Stimulated activated CD8-positive, alpha-beta memory T cell treated with anti-CD3 and anti-CD28 coated beads, Interleukin-2, amount 100 ng/mL, for 48 hours (primary cell): ENCODE measurements at places on chromosomes 7 and 10.

DNA sequence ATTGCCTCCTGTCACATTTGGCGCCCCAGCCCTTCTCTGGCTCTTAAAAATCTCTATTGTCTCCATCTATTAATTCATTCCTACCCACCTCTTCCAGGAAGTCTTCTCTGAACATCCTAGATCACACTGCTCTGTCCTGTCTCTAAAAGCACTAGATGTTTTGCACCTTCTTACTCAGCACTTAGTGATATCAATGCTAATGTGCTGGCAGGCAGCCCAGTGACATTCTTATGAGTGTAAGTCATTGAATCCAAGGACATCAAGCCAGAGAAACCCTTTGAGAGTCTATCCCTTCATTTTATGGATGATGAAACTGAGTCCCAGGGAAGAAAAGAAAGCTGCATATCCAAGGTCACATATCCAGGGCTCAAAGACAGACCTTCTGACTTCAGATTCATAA lies 48.3 kb upstream of the PAX2 start:
- DNase-seq, result no peak

GRCh38 chr10:54009672-54010071 lies 791.4 kb downstream of the PCDH15 start:
- no peak for DNase-seq

GRCh38 chr7:23268167-23268566 lies 21.6 kb downstream of the GPNMB start:
- no peak for DNase-seq

DNA sequence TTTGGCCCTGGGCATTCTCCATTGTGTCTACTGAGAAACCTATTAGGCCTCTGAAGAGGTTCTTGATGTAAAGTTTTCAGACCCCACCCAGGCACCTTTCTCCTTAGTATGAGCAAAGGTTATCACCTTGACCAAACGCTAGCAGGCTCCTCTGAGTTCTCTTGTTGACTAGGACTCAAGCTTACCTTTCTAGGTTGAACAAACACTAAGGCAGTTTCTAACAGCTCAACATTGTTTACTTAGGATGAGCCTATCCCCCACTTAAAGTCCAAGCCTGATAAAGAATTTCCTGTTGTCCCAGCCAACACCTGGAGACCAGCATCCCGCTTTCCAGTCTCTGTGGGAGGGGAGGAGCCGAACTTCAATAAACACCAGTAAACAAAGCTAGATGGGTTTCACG lies 26.3 kb upstream of the ITGB8 start:
- no peak for DNase-seq

- no peak for DNase-seq
Observed at GRCh38 chr7:80729591-80730320, 91.3 kb downstream of the CD36 start.

DNA sequence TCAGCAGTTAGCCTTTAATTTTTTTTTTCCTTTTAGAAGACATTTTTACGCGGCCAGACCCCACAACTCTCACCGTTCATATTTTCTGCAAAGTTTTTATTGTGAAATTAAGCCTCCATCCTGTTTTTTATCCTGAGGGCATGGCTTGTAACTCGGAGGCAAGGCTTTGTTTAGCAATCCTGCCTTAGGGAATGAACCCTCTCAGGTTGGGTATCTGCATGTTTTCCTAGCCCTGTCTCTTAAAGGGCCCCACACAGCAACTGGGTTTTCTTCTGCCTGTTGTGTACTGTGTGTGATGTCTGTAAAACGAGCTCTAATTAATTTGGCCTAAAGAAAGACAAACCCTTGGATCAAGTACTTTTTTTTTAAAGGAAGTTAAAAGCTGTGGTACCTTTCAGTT lies 130.2 kb upstream of the COBL start:
- no peak for DNase-seq

- DNase-seq, result no peak
Observed at GRCh38 chr10:95388539-95388938, 97.7 kb upstream of the PDLIM1 start.

GRCh38 chr10:121131426-121132265 lies 280.5 kb downstream of the WDR11 start:
- DNase-seq, result no peak

- DNase-seq, result no peak
Observed at GRCh38 chr10:128633864-128634540, 507.8 kb upstream of the MKI67 start.

- no peak for DNase-seq
Observed at GRCh38 chr7:101146-102046, 91.0 kb upstream of the FAM20C start.

DNA sequence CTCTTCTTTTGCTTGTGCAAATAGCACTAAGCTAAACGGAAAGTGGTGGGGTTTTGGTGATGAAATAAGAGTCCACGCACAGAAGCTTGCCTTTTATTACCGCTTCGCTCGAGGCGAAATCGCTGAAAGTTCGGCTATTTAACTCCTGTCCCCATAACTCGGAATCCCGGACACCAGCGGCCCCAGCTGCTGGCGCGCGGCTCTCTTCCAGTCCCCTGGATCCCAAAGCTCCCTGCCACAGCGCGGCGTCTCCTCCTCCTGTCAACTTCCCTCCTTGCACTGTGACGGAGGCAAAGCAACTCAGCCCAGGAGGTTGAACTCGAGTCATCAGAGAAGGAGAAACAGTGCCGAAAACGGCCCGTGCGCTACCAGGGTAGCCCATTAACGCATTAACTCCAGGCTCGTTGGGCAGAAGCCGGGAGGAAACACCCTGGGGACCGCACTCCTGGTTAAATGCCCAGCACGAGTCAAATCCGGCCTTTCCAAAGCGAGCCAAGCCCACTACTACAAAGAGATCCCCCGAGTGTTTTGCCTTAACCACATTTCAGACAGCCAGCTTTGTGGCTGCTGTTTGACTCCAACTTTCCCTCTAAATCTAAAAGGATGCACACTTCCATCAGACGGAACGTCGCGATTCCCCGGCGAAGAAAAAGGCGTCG lies 1.3 kb downstream of the SEMA3D start:
- no peak for DNase-seq

DNA sequence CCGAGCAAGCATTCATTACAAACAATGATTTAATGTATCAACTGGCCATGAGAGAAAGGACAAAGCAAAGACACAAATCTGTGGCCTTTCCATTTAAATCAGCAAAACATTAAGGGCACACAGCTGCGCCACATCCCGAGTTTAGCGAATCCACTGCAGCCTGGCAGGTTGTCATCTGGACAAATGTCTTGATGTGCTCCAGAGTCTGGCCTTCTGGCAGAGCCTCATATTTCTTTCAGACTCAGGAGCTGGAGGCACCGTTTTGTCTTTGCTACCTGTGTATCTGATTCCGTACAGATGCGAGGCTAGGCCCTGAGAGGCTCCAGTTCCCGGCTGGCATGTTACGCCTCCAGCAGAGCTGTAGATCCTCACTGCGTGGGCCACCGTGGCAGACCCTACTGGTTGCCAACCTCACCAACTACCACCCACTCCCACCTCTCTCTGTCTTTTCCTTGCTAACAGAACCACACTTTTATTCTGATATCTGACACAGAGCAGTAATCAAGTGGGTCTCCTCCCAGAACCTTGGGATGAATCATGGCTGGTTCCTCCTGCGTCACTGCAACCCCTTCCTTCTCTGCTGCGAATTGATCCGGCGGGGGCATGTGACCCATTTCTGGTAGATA lies 40.9 kb upstream of the EFCAB10 start:
- no peak for DNase-seq

GRCh38 chr7:12031638-12032037 lies 179.5 kb upstream of the TMEM106B start:
- no peak for DNase-seq

DNA sequence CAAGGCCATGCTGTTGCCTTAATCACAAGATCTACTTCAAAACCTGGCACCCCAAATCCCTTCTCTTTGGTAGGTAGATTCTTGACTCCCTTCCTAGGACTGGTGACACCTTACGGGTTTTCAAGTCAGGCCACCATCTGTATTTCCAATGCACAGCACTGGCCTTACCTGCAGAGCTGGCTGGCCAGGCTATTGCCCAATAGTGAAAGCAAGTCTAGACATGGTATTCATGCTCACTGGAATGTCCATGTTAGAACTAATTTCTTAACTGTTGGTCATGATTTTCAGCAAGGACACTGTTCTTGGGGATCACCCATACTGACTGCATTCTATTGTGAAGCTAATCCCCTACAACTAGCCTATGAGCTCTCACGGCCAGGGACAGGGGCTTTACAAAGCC lies 313.1 kb upstream of the RNF32 start:
- DNase-seq, result no peak

GRCh38 chr7:12674053-12674452 lies 13.4 kb upstream of the ARL4A start:
- no peak for DNase-seq

- no peak for DNase-seq
Observed at GRCh38 chr10:103967448-103968071, 620 bp downstream of the SLK start.

DNA sequence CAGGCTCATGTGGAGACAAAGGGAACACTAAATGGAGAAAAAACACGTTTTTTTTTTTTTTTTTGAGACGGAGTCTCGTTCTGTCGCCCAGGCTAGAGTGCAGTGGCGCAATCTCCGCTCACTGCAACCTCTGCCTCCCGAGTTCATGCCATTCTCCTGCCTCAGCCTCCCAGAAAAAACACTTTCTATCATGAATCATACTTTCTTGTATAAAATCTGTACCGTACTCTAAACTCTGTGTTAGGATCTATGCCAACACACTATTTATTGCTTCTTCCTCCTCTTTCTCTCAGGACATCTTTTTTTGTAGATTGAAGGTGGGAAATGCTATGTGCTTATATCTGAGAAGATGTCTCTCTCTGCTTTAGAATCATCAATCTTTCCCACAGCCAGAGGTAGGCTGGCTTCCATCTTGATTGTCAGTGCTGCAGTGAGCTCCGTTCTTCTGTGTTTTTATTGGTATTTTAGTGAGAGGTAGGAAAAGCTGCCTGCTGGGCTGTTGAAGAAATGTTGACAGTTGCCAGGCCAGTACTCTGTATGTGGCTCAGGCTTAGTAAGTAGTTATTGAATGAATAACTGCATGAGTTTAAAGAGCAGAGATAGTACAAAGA lies 101.1 kb downstream of the GPR85 start:
- DNase-seq, result no peak

DNA sequence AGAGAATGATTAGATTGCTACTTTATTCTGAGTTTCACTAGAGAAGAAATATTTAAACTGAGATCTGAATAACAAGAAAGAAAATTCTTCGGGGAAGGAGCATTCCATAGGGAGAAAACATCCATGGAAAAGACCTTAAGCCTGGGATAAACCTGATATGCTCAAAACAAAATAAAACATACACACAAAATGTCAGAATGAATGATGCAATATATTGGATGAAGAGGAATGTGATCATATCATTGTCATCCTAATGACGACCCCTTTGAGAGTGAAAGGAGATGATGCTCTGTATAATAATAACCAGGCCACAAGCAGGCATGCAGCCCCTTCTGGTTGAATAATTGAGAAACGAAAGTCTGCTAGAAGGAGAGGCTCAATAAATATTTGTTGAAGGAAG lies 882.4 kb downstream of the NRG3 start:
- DNase-seq, result no peak

GRCh38 chr7:113521468-113521867 lies 397.3 kb downstream of the PPP1R3A start:
- no peak for DNase-seq

DNA sequence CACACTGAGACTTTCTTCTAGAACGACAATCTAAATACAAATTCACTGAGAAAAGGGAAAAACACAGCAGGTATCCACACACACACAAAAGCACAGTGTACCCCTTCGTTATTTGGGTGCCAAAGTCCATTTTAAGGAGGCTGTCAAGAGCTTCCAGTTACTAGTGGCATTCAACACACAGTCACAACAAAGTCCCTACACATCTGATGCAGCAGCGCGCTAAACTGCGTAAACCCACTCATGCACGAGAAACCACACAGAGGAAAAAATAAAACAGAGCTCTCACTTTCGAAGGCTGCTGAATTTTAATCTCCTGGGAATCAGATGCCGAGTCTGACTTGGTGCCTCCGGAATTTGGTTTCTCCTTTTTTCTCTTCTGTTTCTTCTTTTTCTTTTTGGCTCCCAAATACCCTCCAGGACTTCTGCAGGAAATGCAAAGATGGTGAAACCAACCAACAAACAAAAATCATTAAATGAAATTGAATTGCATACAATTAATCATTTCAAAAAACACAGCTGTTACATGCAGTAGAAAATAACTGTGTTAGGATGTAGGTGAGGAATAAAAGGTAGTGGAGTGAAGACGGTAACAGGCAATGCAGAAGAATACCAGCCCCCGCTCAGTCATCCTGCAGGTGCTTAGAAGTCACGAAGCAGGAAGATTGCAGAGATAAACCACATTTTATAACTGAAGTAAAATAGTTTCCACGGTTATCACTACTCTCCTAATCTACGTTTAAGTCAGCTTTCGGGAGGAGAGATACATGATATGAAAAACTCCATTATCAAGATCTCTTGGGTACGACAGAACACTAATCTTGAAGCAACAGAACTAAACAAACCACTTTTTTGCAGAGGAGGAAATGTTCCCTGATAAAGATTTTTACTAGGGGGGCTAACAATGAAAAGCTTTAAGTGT lies 27.1 kb downstream of the NMT2 start:
- no peak for DNase-seq

DNA sequence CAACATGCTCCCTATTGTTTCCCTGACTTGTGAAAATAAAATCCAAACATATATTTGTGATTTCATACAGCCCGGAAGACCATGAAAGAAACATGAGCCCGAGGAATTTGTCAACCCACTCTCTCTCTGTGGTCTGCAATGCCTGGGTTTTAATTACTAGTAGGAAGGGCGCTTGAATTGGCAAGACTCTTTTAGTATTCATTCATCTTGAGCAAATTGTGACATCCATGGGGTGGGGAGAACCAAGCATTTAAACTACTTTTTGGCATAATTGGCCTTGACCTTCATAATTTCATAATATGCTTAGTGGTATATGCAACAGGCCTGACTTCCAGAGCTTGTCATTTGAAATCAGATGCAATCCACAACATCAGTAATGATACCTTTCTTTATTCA lies 142.4 kb upstream of the BMPER start:
- DNase-seq, result no peak

- DNase-seq, result no peak
Observed at GRCh38 chr7:46990761-46991160, 591.1 kb downstream of the TNS3 start.

GRCh38 chr7:116232350-116232749 lies 22.0 kb downstream of the TES start:
- DNase-seq, result no peak

DNA sequence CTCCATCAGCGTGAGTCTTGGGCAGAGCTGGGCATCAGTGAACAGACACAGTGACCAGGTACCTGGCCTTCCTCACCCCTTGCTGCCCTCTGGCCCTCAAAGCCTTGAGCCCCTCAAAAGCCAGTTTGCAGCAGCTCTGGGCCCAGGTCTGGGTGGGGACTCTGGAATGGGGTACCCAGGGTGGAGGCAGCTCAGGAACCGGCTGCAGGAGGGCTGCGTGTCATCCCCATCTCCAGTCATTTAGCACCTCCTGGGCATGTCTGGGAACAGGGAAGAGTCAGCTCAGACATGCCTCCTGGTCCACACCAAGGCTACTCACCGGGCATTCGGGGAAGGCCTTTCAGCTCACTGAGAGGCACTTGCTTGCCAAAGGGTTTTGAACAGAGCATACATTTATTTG lies 503.3 kb downstream of the TCERG1L start:
- no peak for DNase-seq
